ENCODE measurements at places on chromosomes 4 and X. TPM values are rescaled to one million over a fixed set of nuclear protein-coding genes. Genes with fewer than 3 reads are reported as not detected.

DNA sequence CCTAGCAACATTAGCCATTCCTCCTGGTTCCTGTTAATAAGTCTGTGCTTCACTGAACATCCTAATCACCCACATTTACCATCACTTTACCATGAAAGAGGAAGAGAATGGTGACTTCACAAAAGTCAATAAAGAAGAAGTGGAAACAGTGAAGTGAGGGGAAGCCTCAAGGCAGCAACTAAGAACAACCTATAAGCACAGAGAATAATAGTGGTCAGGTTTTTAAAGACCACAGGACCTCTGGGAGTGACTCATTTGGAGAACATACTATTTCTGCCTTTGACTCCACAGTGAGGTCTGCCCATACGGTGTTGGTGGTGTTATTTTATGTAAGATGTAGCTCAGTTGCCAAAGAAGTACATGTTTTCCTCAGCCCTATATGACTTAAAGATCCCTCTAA is 86.0 kb upstream of the TET2 start:
- no peak overlapping the region for H3K4me3 ChIP-seq
- no peaks in the 10 kb centered on the region for H3K36me3 ChIP-seq
- DNase-seq = no peak
- H3K27ac ChIP-seq = peak overlapping the region; percentile 58
- H3K27me3 ChIP-seq = no peaks in the 10 kb centered on the region
- peaks cover 22% of the 10 kb centered on the region for H3K4me1 ChIP-seq

DNA sequence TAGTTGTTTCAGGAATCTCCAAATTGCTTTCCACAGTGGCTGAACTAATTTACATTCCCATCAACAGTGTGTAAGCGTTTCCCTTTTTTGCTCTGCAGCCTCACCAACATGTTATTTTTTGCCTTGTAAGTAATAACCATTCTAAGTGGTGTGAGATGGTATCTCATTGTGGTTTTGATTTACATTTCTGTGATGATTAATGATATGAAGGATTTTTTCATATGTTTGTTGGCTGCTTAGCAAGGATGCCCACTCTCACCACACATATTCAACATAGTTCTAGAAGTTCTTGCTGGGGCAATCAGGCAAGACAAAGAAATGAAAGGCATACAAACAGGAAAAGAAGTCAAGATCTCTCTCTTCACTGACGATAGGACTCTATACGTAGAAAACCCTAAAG is 472.4 kb downstream of the ZNF674 start:
- H3K4me1 ChIP-seq = no peaks in the 10 kb centered on the region
- no peak overlapping the region for H3K4me3 ChIP-seq
- no peak for DNase-seq
- H3K27ac ChIP-seq = no peak overlapping the region

DNA sequence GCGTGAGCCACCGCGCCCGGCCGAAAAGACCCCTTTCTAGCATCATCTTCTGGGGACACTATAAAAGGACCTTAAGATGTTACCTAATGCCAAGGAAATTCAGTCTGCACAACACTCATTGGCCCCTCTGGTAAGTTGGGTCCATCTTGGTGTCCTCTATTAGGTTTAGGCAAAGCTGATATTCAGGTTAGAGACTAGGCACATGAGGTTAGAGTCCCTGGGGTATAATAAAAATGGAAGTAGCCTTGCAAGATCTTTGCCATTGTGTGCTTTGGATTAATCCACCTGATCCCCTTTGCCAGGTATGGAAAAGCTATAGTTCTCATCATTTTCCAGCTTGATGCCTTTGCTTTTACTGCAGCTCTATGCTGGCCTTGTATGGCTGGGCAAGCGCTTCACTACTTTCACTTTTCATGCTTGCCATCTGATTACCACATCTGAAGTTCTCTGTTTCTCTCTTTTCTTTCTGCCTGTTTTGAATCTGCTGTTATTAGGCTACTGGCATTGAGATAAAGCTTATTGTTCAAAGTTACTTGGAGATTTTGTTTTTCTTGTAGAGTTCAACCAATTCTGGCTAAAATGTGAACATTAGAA is 5.4 kb upstream of the ADH4 start:
- no peaks in the 10 kb centered on the region for H3K4me1 ChIP-seq
- DNase-seq = no peak
- no peak overlapping the region for H3K4me3 ChIP-seq
- no peaks in the 10 kb centered on the region for H3K36me3 ChIP-seq
- no peak overlapping the region for H3K27ac ChIP-seq
- H3K27me3 ChIP-seq = no peaks in the 10 kb centered on the region

GRCh38 chrX:21813612-21814368 is 25.6 kb upstream of the MBTPS2 start:
- H3K27ac ChIP-seq = no peak overlapping the region
- H3K36me3 ChIP-seq = no peaks in the 10 kb centered on the region
- H3K27me3 ChIP-seq = no peaks in the 10 kb centered on the region

DNA sequence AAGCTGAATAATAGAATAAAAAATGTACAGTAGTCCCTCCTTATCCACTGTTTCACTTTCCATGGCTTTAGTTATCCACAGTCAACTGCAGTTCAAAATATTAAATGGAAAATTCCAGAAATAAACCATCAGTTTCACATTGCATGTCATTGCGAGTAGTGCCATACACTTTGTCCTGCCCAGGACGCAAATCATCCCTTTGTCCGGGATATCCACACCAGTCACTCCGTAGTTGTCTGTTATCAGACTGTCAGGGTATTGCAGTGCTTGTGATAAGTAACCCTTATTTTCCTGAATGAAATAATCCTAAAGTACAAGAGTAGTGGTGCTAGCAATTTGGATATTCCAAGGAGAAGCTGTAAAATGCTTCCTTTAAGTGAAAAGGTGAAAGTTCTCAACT is 271.3 kb downstream of the DKK2 start:
- no peak overlapping the region for H3K4me3 ChIP-seq
- no peaks in the 10 kb centered on the region for H3K36me3 ChIP-seq
- H3K4me1 ChIP-seq = no peaks in the 10 kb centered on the region
- no peak for DNase-seq
- H3K27ac ChIP-seq = no peak overlapping the region

DNA sequence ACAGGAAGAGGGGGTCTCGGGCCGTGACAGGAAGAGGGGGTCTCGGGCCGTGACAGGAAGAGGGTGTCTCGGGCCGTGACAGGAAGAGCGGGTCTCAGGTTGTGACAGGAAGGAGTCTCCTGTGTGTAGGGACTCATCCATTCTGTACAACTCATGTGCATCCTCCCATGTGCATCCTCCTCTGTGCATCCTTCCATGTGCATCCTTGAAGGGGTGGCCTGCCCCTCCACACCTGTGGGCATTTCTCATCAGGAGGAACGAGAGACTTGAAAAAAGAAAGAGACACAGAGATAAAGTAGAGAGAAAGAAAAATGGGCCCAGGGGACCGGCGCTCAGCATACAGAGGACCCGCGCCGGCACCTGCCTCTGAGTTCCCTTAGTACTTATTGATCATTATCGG is 30.2 kb upstream of the PLCXD1 start:
- no peak overlapping the region for H3K27ac ChIP-seq
- no peaks in the 10 kb centered on the region for H3K27me3 ChIP-seq
- no peak for DNase-seq
- no peak overlapping the region for H3K4me3 ChIP-seq

DNA sequence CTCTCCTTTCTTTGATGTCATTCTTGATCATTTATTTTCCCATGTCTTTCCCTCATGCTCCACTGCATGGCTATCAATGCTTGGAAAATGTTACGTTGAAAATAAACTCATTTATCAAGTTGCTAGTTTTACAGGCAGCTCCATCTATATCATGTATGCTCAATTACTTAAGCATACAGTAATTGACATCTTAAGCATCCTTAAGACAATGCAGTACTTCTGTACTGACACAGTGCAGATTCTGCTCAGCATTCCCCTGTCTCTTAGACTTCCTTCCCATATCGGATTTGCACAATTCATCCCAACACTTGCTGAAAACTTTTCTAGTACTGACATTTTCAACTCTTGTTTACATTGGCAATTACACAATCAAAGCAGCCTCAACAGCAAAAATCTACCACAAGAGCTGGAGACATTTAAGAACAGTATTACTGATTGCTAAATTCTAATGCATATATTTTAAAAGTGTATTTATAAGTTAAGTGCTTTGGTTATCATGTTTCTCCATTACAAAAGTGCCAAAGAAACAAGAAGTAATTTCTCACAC is 165.6 kb downstream of the ATP10D start:
- H3K36me3 ChIP-seq = no peaks in the 10 kb centered on the region
- no peak for DNase-seq
- no peaks in the 10 kb centered on the region for H3K27me3 ChIP-seq
- H3K27ac ChIP-seq = no peak overlapping the region
- no peak overlapping the region for H3K4me3 ChIP-seq

DNA sequence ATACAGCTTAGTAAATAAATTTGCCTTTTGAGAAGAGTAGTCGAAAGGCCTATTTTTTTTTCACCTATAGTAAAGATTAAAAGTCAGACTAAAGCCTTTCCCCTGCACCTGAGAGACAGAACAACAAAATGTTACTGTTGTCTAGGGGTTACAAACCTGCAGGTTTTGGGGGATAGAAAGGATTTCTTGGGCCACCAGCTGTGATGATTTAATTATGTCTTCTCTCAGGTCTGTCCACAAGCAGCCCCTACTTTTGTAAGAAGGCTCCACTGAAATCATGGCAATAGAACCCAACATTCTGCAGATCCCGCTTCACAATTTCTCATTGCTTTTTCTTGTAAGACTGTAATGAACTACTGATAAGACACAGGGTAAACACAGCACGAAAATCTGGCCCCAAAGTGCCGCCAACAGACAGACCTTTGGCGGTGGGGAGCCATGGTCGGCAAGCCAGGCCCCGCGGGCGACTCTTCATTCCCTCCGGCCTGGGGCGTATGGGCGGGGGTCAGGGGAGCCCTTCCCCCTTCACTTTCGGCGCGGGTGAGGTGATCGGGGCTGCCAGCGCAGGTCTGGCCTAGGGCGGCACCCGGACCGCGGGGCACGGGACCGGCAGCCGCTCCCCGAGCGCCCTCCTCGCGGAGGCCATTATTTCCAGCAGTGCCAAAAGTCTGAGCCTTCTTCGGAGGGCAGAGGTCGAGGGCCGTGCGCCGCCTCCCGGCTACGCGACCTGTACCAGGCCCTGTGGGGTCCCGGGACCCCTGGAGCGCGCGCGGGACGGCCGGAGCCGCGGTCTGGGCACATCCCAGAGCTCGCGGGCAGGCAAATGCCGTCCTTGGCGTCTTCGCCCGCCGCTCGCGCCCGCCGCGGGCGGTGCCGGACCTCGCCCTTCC is 812 bp upstream of the KDM6A start:
- no peaks in the 10 kb centered on the region for H3K4me1 ChIP-seq
- DNase-seq = no peak
- H3K36me3 ChIP-seq = peaks cover 16% of the 10 kb centered on the region
- H3K4me3 ChIP-seq = peak overlapping the region; percentile 88

DNA sequence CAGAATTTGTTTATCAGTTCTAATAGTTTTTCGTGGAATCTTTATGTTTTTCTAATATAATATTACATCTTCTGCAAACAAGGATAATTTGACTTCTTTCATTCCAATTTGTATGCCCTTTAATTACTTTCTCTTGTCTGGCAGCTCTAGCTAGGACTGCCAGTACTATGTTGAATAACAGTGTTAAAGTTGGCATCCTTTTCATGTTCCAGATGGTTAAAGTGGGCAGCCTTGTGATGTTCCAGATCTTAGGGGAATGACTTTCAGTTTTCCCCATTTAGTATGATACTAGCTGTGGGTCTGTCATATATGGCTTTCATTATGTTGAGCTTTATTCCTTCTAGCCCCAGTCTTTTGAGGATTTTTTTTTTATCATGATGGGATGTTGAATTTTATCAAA is 220.6 kb upstream of the WDFY3 start:
- H3K27ac ChIP-seq = no peak overlapping the region
- no peaks in the 10 kb centered on the region for H3K27me3 ChIP-seq
- no peaks in the 10 kb centered on the region for H3K36me3 ChIP-seq
- H3K4me3 ChIP-seq = no peak overlapping the region
- H3K4me1 ChIP-seq = no peaks in the 10 kb centered on the region

GRCh38 chr4:70946939-70947338 is 44.8 kb downstream of the MOB1B start:
- H3K4me1 ChIP-seq = peaks cover 10% of the 10 kb centered on the region
- no peak for DNase-seq
- H3K4me3 ChIP-seq = no peak overlapping the region
- no peaks in the 10 kb centered on the region for H3K27me3 ChIP-seq
- no peaks in the 10 kb centered on the region for H3K36me3 ChIP-seq
- H3K27ac ChIP-seq = no peak overlapping the region

DNA sequence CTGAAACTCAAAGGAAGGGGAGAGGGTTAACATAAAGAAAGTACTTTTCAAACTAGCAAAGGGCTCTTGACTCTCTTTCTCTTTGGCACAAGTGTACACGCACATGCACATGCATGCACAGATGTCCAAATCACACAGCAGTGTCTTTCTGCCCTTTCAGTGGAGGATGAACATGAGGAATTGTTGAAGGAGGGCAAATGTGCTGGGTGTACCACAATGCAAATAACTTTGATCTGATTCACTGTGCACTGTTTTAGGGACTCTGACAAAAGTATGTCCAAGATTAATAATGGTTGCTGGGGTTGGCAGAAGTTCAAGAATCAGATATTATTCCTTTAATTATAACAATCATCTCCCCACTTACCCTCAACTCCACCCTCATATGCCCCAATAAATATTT is 93.8 kb downstream of the GPC4 start:
- H3K36me3 ChIP-seq = peaks cover 2% of the 10 kb centered on the region
- no peaks in the 10 kb centered on the region for H3K27me3 ChIP-seq
- H3K27ac ChIP-seq = no peak overlapping the region
- DNase-seq = no peak
- peaks cover 13% of the 10 kb centered on the region for H3K4me1 ChIP-seq

DNA sequence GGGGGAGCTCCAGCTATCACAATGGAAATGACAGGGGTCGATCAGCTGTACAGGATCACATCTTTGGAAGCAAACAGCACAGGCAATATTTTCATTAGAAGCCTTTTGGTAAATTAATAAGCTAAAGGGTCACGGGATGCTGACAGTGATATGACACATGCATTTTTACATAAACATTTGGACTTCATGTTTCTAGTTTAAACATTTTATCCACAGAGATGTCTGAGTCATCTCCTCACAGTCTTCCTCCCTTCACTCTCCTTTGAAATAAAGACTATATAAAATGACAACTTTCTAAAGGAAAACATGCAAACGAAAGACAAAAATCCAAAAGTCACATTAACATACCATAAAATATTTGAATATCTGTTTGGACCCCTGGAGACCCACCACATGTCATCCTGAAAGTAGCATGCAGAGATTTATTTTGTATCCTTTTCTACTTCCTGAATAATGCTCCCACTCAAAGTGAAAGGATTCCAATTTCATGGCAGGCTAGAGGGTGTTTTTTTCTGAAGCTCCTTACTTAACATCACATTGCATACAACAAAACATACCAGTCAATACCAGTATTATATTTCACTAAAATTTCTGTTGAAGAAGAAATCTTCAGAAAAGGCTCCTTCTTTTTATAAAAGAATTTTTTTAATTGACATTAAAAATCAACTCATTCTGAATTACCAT is 200.1 kb upstream of the PPARGC1A start:
- peak overlapping the region; percentile 38 for H3K27ac ChIP-seq
- no peak overlapping the region for H3K4me3 ChIP-seq
- DNase-seq = no peak
- peaks cover 3% of the 10 kb centered on the region for H3K4me1 ChIP-seq

GRCh38 chr4:167419468-167420140 is 185.3 kb upstream of the SPOCK3 start:
- H3K27me3 ChIP-seq = no peaks in the 10 kb centered on the region
- no peaks in the 10 kb centered on the region for H3K36me3 ChIP-seq
- H3K4me1 ChIP-seq = no peaks in the 10 kb centered on the region
- DNase-seq = no peak
- H3K27ac ChIP-seq = no peak overlapping the region

GAGE12E gene
- total RNA-seq = not detected

KLB gene
- total RNA-seq = not detected

DUX4 gene
- not detected for total RNA-seq

FGB gene
- total RNA-seq = not detected

CACNA1F gene
- not detected for total RNA-seq

SORCS2 gene
- 0.05 TPM for total RNA-seq

Data from SJSA1 (cell line).